Motor neuron (in vitro differentiated cells): ENCODE measurements at places on chromosomes 11 and 22. TPM values are rescaled to one million over a fixed set of nuclear protein-coding genes. Genes with fewer than 3 reads are reported as not detected.

Gene TBCEL
- total RNA-seq = 28.0 and 29.2 TPM in 2 replicates

Gene SLCO2B1
- 8.9 and 9.0 TPM in 2 replicates for total RNA-seq

Gene RASSF10
- total RNA-seq = 1.5 TPM in 2 replicates

Gene CD3D
- not detected in 2 replicates for total RNA-seq

Gene LAYN
- total RNA-seq = 1.9 and 2.3 TPM in 2 replicates

Gene POTEH
- not detected in 2 replicates for total RNA-seq

Gene CALCA
- total RNA-seq = 1.7 and 1.9 TPM in 2 replicates

Gene GAS2L1
- total RNA-seq = 0.55 and 0.78 TPM in 2 replicates

Gene SCN2B
- 0.08 and 0.09 TPM in 2 replicates for total RNA-seq

Gene OR2AG2
- 0.18 and 0.42 TPM in 2 replicates for total RNA-seq

Gene C11orf87
- 3.4 and 3.6 TPM in 2 replicates for total RNA-seq

Gene SNRPD3
- 183 and 192 TPM in 2 replicates for total RNA-seq

Gene TRIM49
- total RNA-seq = 0.09 and 0.10 TPM in 2 replicates

Gene CADM1
- total RNA-seq = 2.4 and 6.2 TPM in 2 replicates

Gene FAM83F
- total RNA-seq = 0.47 and 0.78 TPM in 2 replicates

Gene PLET1
- 0.49 and 0.71 TPM in 2 replicates for total RNA-seq

Gene SAAL1
- 27.8 and 29.1 TPM in 2 replicates for total RNA-seq

Gene ZC3H12C
- 16.8 and 18.2 TPM in 2 replicates for total RNA-seq

Gene JAM3
- total RNA-seq = 36.2 and 37.2 TPM in 2 replicates

Gene SERPIND1
- 0.86 and 2.2 TPM in 2 replicates for total RNA-seq

Gene MMP8
- total RNA-seq = not detected in 2 replicates

Gene BRSK2
- 31.5 and 32.1 TPM in 2 replicates for total RNA-seq

Gene MIAT
- total RNA-seq = 101 TPM in 2 replicates

Gene RGL4
- 0.38 and 0.92 TPM in 2 replicates for total RNA-seq
